Karpas-422 (cell line): ENCODE measurements at places on chromosomes 12 and 14. TPM values are rescaled to one million over a fixed set of nuclear protein-coding genes. Genes with fewer than 3 reads are reported as not detected.

The USP44 gene
- total RNA-seq = 0.11 TPM in 1 of 2 replicates, not detected in the other

The SDR9C7 gene
- not detected in 2 replicates for total RNA-seq

The LRFN5 gene
- not detected in 2 replicates for total RNA-seq

The RPL10L gene
- not detected in 2 replicates for total RNA-seq

The RAD9B gene
- 0.32 and 1.4 TPM in 2 replicates for total RNA-seq

The NPFF gene
- total RNA-seq = 1.0 TPM in 1 of 2 replicates, not detected in the other

The GDF11 gene
- 2.9 and 7.8 TPM in 2 replicates for total RNA-seq

The MGST1 gene
- total RNA-seq = not detected in 2 replicates

The GALNT8 gene
- total RNA-seq = not detected in 2 replicates

The KCNC2 gene
- not detected in 2 replicates for total RNA-seq

The IFI27 gene
- total RNA-seq = 0.48 and 1.1 TPM in 2 replicates

The GDF3 gene
- total RNA-seq = not detected in 2 replicates

The TSPAN9 gene
- 0.25 and 2.0 TPM in 2 replicates for total RNA-seq

The APOF gene
- total RNA-seq = not detected in 2 replicates

The AICDA gene
- 2.6 and 6.3 TPM in 2 replicates for total RNA-seq

The ADAMTS20 gene
- total RNA-seq = not detected in 2 replicates

The FAM186B gene
- 1.1 TPM in 1 of 2 replicates, not detected in the other for total RNA-seq

The BDKRB2 gene
- not detected in 2 replicates for total RNA-seq

The SIX4 gene
- total RNA-seq = 53.8 and 61.6 TPM in 2 replicates

The CIDEB gene
- total RNA-seq = 7.1 and 9.9 TPM in 2 replicates
